ENCODE measurements at places on chromosomes 7 and 10. TPM values are rescaled to one million over a fixed set of nuclear protein-coding genes. Genes with fewer than 3 reads are reported as not detected.

PPP1R17 gene
- total RNA-seq, result not detected

ACTL6B gene
- total RNA-seq, result 35.6 TPM

NME8 gene
- total RNA-seq, result not detected

AKR1C2 gene
- total RNA-seq, result 14.1 TPM

FAM25C gene
- total RNA-seq, result not detected

SLC16A12 gene
- total RNA-seq, result 0.23 TPM

LAMTOR4 gene
- total RNA-seq, result 106 TPM

CDK1 gene
- total RNA-seq, result 1.6 TPM

SPRN gene
- total RNA-seq, result 25.0 TPM

CFAP58 gene
- total RNA-seq, result 0.79 TPM

RBP3 gene
- total RNA-seq, result not detected

MTERF1 gene
- 18.8 TPM for total RNA-seq

DPY19L1 gene
- 106 TPM for total RNA-seq

- DNase-seq, result no peak
Measured at GRCh38 chr10:20622531-20623211, 274.4 kb downstream of the NEBL start.

GRCh38 chr10:86100581-86101061 lies 266.0 kb downstream of the GRID1 start:
- DNase-seq, result no peak

DNA sequence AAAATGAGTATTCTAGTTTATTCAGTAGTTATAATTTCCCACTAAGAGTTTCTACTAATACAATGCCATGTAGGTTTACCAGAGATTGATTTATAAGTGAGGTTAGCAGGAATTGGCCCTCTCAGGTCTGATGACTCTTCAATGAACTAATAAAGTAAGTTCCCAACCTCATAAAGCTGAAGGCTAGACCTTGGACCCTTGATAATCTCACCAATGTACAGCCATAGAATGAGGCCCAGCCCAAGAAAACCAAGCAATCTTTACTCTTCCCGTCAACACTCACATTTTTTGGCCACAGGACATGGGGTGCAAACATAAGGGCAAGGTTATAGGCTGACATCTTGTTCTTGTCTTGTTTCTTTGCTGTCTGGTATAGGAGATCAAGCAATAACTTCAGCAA lies 33.3 kb downstream of the ARHGAP19 start:
- DNase-seq, result no peak

GRCh38 chr10:55400075-55400849 lies 599.2 kb upstream of the PCDH15 start:
- no peak for DNase-seq

DNA sequence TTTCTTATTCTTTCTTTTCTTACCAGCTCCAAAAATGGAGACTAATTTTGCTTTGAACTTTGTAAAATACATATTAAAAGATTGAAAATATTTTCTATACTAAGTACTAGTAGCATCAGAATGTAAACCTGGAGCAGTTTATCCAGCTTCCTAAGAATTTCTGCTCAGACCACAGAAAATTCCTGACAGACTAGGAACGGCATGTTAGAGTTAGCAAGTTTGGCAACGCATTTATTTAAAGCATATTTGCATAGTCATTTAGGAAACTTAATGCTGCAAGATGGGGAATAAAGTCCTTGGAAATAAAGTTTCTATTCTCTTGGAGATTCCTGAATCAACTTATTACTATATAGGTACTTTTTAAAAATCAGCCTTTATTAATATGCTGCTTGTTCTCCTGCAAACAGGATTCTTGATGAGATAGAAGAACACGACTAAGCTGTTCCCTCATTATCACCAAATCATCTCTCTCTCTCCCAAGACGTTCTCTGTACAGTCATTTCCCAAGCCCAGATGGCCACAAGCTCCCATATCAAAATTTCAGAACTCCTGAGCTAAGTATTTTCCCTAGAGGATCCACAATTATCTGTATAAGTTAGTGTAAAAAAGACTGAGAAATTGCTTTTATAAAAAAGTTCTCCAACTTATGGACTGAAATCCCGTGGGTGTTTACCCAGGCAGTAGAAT lies 305.8 kb upstream of the NEBL start:
- no peak for DNase-seq

GRCh38 chr7:15889507-15889906 lies 203.0 kb upstream of the MEOX2 start:
- DNase-seq, result no peak

DNA sequence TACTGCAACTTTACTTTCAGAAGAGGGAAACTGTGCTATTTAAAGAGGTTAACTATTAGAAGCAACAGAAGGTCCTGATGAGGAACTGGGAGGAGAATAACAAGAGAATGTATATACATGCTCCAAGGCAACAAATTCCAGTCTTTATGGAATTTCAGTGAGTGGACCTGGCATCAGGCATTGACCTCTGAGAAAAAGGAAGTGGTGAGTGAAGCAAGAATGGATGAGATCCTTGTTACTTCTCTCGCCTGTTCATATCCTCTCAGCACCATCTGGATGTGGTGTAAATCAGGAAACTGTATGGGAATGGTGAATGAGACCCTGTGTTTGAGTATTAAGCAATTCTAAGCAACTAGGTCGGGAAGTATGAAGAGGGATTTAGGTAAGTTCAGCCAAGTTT lies 30.3 kb upstream of the KBTBD2 start:
- no peak for DNase-seq

GRCh38 chr7:130917669-130918128 lies 183.7 kb upstream of the KLF14 start:
- no peak for DNase-seq

- no peak for DNase-seq
Measured at GRCh38 chr7:85167636-85168035, 19.2 kb downstream of the SEMA3D start.

DNA sequence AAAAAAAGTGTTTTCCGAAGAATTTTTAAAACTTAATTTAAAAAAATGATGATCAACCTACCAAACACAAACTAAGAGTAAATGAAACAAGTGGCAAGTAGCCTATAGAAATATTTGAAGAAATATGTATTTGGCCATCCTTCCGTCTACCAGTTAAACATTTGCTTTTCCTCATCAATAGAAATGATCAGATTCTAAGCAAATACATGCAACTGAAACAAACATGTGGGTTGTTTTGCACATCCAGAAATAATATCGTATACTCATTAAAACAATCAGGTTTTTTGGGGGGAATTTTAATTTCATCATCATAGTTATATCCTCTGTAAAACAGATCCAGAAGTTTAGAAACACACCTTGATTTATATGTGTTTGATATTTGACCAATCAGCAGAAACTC lies 1011.7 kb downstream of the GATA3 start:
- no peak for DNase-seq

- no peak for DNase-seq
Measured at GRCh38 chr10:86670290-86670811, 2.0 kb downstream of the LDB3 start.

GRCh38 chr7:42244828-42245227 lies 7.8 kb upstream of the GLI3 start:
- DNase-seq, result no peak

- DNase-seq, result no peak
Measured at GRCh38 chr7:158129037-158130022, 458.3 kb downstream of the PTPRN2 start.
